Fibroblast of the aortic adventitia (primary cell): ENCODE measurements at places on chromosomes 12 and 14.

DNA sequence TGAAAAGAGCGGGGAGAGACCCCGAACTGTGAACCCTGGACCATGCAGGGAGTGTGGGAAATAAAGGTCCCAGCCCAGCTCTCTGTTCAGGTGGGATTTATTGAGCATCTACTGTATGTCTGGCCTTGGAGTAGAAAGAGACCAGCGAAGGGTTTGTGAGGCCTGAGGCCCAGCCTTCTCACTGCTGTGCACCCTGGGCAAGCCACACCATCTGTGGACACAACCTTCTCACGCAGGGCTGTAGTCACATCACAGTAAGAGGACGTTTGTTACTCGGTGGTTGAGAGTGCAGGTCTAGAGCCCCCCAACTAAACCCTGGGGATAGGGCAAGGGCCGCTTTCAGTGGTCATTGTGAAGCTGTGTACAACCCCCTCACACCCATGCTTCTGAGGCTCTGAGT lies 18.2 kb downstream of the FAM222A start:
- DNase-seq = no peak

- no peak for DNase-seq
These were observed 25.5 kb downstream of the ZNF664 start for GRCh38 chr12:123998344-123998990.

- peak; percentile 19 for DNase-seq
These were observed 82.3 kb downstream of the CHGA start for GRCh38 chr14:93005135-93005813.

DNA sequence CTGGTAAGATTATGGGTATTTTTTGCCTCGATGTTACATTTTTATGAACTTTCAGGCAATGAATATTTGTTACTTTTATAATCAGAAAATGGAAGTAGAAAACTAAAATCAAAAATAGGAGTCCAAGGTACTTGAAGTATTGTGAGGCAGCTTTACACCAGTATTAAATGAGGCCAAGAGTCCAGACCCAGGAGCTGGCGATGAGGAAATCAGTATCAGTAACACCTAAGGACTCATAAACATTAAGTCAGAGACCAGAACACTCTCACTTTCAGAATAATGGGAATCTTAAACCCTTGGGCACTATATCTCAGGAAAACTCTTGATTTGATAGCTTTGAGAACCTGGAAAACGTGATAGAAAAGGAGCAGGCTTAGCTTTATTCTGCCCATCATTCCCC lies 208.8 kb downstream of the GXYLT1 start:
- no peak for DNase-seq

DNA sequence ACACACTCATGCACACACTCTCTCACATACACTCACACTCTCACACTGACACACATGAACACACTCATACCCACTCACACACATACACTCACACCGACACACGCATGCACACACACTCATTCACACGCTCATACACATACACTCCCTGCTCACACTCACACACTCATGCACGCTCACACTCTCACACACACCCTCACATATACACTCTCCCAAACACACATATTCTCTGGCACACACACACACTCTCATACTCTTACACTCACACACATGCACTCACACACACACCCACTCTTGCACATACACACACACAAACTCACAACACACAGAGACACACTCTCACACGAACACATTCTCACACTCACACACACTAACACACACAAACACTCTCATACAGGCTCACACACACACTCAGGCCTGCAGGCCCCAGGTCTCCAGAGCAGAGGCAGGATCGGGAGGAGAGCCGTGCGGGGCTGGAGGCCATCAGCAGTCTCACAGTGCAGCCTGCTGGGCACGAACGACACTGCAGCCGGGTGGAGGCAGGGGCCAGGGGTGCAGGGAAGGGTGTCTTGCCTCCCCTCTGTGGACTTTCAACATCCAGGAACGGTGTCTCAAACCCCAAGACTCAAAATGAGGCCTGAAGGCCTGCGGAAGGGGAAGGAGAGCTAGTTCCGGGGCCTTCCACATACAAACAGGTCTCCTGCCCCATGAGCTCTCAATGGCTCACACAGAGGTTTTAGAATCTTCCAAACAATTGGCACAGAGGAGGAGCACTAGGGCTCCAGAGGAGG lies 148.7 kb downstream of the ANO2 start:
- DNase-seq = no peak

- DNase-seq = no peak
These were observed 478.9 kb downstream of the BCAT1 start for GRCh38 chr12:24470050-24470449.

GRCh38 chr12:59580050-59580449 lies 15.8 kb upstream of the SLC16A7 start:
- no peak for DNase-seq

GRCh38 chr12:93698307-93699092 lies 21.3 kb downstream of the CRADD start:
- peak; percentile 41 for DNase-seq

DNA sequence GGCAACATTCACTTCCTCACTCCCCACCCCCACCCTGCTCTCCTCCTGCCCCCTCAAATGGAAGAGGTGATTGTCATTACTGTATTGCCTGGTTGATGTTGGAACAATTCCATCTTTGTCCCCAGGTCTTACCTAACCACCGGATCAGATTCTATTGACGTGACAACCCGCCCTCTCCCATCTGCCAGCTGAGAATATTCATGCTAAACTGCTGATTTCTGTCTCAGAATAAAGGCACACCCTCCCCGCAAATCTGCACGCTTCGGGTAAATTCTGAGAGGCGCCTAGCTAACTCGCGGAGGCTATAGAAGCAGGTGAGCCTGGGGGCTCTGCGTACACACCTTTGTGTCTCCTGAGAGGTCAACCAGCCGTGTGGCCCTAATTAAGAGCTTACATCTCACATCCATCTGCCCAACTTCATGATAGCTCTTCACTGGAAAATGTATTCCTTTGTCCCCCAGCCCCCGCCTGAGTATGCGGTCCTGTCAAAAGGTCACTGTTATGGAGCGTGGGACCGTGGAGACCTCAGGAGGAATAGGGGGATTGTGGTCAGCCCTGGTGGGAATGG lies 1054.3 kb downstream of the VRK1 start:
- DNase-seq = no peak

DNA sequence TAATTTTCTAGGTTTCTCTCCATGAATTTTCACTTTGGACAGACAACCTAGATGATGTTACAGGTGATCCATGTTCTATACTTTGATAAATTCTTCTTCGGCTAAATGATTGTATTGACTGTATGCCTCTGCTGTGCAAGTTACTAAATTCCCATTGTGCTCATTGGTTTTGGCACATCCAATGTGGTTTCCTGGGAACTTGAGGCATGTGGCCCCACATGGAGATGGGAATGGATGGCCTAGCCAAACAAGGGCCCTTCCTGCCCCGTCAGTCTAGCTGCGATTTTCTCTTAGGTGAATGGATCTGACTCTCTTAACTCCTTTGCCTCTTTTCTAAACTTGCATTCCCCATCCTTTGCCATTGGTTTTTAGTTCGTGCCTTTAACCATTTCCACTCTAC lies 186.2 kb downstream of the PELI2 start:
- DNase-seq = no peak

- no peak for DNase-seq
These were observed 15.1 kb downstream of the PIGH start for GRCh38 chr14:67584978-67585377.

DNA sequence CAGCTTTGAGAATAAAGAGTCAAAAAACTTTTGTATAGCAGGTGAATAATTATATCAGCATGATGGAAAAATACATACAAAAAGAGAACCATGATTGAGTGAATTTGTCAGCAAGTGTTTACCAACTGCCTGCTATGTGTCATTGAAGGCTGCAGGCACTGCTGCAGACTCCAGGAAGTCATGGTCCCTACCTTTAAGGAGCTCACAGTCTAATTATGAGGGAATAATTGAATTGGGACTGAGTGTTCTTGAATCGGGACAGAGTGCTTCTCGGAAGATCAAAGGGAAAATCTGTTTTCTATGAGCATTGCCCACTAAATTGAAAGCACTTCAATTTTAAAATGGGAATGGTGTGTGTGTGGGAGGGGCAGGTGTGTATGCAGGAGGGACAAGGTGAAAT lies 9.5 kb downstream of the OR10AD1 start:
- DNase-seq = no peak

DNA sequence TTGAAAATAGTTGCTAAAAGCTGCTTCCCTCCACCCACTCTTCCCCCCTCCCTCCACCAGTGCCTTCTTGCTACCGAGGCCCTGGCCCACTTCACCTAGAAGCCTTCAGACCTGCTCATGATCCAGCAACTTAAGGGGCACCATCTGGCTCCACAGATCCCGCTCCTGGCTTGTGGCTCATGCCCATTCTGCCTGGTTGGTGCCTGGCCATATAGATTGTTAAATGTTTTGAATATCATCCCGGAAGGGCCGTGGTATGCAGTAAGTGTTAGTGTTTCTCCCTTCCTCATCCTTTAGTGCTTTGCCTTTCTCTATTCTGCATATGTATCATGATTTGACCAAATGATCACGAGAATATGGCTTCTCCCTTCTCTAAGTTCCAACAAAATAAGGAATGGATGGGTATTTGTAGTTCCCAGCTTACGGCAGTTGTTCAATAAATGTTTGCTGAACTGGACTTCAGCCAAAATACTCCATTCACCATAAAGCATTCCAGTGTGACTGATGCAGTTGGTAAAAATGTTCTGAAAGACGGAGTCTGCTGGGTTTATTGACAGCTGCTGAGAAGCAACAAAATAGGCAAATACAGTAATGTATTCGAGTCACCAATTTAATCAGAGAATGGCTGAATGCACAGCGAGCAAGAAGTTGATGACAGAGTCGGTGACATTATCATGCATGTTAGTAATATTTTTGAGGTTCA lies 30.7 kb downstream of the GRIP1 start:
- DNase-seq = no peak

DNA sequence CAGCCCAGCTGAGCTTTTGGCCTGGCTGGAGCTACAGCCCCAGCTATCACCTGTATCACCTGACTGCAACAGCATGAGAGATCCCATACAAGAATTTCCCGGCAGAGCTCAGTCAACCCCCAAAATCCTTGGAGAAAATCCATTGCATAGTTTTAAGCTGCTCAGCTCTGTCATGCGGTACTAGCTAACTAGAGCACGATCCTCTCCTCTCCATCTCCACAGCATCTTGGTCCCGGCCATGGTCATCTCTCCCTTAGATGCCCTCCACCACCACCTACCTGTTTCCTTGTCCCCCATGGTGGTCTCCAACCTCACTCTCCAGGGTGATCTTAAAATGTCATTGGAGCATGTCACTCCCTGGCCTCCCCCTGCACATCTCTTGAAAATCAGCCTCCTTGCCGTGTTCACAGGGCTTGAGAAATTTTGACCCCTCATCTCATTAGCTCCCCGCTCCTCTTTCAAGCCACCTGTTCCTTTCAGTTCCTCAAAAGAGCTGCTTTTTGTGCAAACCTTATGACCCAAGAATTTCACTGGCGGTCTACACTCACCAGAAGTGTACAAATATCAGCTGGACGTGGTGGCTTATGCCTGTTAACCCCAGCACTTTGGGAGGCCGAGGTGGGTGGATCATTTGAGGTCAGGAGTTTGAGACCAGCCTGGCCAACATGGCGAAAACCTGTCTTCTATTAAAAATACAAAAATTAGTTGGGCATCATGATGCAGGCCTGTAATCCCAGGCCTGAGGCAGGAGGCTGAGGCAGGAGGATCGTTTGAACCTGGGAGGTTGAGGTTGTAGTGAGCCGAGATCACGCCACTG lies 8.1 kb upstream of the CLMN start:
- DNase-seq = no peak

- DNase-seq = no peak
These were observed 140.3 kb downstream of the RERGL start for GRCh38 chr12:17949558-17950141.

- no peak for DNase-seq
These were observed 400 bp downstream of the ADCY6 start for GRCh38 chr12:48788524-48788853.

- no peak for DNase-seq
These were observed 62.7 kb downstream of the TTC7B start for GRCh38 chr14:90753456-90754005.

GRCh38 chr12:112191840-112192321 lies 66.5 kb downstream of the TRAFD1 start:
- peak; percentile 25 for DNase-seq

DNA sequence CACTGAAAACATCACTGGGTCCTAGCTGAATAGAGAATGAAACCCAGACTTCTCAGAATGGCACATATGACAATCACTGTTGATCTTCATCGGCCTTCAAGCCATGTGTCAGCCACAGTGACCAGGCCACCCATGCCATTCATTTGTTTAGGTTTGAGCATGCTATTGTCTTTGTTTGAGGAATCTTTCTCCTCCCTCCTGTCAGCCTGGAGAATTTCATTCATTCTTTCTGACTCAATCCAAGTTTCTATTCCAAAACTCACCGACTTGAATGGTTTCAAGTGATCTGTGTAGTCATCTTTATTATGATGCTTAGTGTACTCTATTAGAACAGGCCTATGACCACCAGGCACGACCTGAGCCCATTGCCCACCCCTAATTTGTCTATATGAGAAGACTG lies 106.3 kb downstream of the ETNK1 start:
- DNase-seq = no peak

- no peak for DNase-seq
These were observed 208.2 kb downstream of the DIO2 start for GRCh38 chr14:80003138-80003537.

GRCh38 chr12:123245678-123246077 lies 12.4 kb downstream of the MTRFR start:
- DNase-seq = no peak

- no peak for DNase-seq
These were observed 7.4 kb upstream of the GAS2L3 start for GRCh38 chr12:100565987-100566545.

DNA sequence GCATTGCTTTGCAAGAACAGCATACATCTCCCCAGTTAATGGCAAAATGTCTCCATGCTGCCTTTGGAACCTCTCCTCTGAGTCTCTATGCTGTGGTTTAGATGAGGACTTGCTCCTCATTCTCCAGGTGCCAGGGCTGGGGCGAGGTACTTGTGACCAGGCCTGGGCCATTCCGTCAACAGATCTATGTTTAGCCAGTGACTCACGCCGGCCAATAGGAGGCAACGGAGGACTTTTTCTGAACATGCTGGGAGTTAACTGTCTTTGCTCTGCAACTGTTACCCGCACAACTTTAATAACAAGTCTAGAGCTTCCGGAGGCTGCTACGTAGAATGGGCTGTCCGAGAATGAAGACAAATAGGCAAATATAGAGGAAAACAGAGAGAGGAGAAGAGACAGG lies 214.2 kb downstream of the GLT1D1 start:
- no peak for DNase-seq

DNA sequence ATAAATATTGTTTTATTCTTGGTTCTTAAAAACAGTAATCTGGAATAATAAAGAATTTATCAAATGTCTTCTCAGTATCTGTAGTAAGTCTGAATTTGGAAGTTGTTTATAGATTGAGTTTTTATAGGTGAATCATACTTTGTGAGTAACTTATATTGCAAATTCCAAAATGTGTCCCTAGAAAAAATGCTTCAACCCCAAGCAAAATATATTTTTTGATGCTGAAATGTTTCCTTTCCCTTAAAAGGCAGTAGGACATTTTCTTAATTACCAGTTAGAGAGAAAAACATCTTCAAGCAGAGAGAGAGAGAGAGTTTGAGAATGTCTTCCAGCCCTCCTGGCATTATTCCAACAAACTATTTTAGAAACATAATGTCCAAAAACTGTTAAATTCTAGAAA lies 37.9 kb downstream of the PELI2 start:
- peak; percentile 10 for DNase-seq
